ENCODE measurements at places on chromosomes 3 and 15. TPM values are rescaled to one million over a fixed set of nuclear protein-coding genes. Genes with fewer than 3 reads are reported as not detected.

Gene MORC1
- not detected for total RNA-seq

Gene P2RY1
- 47.6 TPM for total RNA-seq

Gene ATP10A
- total RNA-seq, result 5.9 TPM

Gene SHF
- 40.8 TPM for total RNA-seq

Gene MST1
- 12.4 TPM for total RNA-seq

Gene CFAP91
- total RNA-seq, result 7.3 TPM

Gene SIAH2
- total RNA-seq, result 23.7 TPM

Gene A4GNT
- 0.33 TPM for total RNA-seq

Gene GABRA5
- total RNA-seq, result 1.6 TPM

Gene ZNF621
- total RNA-seq, result 21.1 TPM

Gene CNTN3
- total RNA-seq, result 22.3 TPM

Gene CCDC13
- 9.3 TPM for total RNA-seq

Gene SPCS1
- total RNA-seq, result 75.8 TPM

Gene TTC21A
- 9.6 TPM for total RNA-seq

Gene SLC28A2
- not detected for total RNA-seq

Gene KIAA1143
- total RNA-seq, result 36.4 TPM

Gene NRG4
- total RNA-seq, result 2.3 TPM

Gene SCAMP2
- 30.4 TPM for total RNA-seq

Gene TM6SF1
- total RNA-seq, result 3.4 TPM

Gene CLDN18
- total RNA-seq, result not detected

Gene RSL24D1
- 81.0 TPM for total RNA-seq

Gene LRRC31
- total RNA-seq, result not detected

Gene NAALADL2
- total RNA-seq, result 43.9 TPM

Gene THRB
- total RNA-seq, result 41.6 TPM

Gene WDR72
- total RNA-seq, result 1.4 TPM

Data from camera-type eye (tissue), 1 donor.